AG10803 (cell line): ENCODE measurements at places on chromosomes 2 and 18.

DNA sequence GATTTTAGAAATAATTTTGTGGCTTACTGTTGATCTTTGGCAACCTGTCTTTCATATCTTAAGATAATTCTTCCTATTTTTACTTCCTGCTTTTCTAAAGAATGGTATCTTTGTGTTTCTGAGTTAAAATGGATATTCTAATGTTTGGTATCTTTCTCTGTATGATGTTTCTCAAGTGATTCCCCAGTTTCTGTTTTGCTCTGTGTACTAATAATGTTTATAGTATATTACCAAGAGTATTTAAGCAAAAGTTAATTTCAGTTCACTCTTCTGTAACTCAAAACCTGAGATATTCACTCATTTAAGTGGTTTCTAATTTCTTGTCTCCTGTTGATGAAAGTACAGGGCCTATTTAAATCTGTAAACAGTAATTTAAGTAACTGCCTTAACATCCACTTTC lies 58.3 kb downstream of the CCDC150 start:
- no peak for DNase-seq

- DNase-seq: no peak
Measured at GRCh38 chr2:17790536-17790935, 25.7 kb upstream of the MSGN1 start.

DNA sequence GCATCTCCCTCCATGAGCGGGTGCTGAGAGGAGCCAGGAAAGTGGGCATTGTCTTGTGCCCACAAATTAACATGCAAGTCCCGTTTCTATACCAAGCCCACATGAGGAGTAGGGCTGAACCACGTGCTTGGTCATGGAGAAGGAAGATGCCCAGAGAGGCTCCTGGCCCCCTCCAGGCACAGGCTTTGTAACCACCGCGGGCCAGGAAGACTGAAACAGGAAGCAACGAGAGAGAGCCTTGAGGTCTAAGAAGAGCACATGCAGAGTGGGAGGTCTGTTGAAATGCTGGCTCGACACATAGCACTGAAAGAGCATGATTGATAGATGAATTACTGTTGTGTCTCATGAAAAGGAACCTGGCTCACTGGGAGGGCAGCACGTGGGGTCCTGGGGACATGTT lies 36.3 kb downstream of the VWA3B start:
- no peak for DNase-seq

DNA sequence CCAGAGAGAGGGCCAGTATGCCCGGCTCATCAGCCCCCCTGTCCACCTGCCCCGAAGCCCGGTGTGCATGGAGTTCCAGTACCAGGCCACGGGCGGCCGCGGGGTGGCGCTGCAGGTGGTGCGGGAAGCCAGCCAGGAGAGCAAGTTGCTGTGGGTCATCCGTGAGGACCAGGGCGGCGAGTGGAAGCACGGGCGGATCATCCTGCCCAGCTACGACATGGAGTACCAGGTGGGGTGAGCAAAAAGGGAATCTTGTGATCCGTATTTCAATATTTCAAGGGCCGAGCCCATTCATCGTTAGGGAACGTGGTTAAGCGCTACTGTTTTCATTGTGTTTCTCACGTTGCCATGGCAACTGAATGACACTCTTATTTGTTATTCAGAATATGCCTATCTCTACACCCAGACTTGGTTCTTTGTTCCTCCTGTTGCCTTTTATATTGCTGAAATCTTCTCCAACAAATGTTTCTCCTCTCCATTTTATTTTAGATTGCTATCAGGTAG lies 81.5 kb downstream of the NRP2 start:
- DNase-seq: peak; percentile 95

DNA sequence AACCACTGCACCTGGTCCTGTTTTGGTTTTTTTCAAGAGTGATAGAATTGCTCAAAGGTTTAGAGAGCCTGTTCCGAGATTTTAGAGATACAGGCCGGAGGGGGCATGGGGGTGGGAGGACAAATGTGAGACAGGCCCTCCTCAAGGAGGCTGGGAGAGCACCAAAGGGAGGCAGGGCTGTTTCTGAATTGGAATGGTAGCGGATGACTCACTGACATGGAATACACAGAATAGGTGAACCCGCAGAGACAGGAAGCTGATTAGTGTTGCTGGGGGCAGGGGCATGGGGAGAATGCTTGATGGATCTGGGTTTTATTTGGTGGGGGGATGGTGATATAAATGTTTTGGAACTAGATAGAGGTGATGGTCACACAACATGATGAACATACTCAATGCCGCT lies 111.0 kb upstream of the MGAT5 start:
- DNase-seq: peak; percentile 26

DNA sequence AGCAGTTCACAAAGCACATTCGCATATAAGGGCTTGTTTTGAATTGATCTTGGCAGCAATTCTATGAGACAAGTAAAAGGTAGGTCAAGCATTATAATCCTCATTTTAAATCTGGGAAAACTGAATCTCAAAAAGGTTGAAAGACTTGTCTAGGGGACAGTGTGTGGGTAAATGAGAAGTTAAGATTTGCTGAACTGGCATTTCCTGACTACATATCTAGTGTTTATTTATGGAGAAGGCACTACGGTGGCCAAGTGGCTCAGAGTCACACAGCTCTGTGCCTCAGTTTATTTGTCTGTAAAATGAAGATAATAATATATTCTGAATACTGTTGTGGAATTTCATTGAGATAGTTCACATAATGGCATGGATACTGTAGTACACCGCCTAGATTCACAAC lies 16.3 kb upstream of the IL1RN start:
- DNase-seq: no peak

- no peak for DNase-seq
Measured at GRCh38 chr2:109325570-109325969, 196.6 kb downstream of the SH3RF3 start.

- peak; percentile 34 for DNase-seq
Measured at GRCh38 chr2:15561574-15562344, 625 bp upstream of the NBAS start.

DNA sequence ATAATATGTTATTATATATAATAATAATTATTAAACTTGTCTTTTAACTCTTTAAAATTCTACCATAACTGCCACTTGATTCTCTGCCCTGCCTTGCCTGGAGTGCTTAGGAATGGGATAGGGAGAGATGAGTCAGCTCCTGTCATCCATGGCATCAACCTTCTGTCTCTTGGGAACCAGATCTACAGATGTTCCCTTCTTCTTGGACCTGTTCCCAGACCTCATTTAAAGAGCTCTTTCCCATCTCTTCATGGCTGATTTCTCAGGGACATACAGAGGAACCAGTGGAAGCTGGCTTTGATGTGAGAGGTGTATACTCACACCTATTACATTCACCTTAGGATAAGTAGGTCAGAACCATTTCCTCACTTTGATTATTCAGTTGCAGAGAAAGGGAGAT lies 155.3 kb upstream of the MYO3B start:
- DNase-seq: peak; percentile 90

DNA sequence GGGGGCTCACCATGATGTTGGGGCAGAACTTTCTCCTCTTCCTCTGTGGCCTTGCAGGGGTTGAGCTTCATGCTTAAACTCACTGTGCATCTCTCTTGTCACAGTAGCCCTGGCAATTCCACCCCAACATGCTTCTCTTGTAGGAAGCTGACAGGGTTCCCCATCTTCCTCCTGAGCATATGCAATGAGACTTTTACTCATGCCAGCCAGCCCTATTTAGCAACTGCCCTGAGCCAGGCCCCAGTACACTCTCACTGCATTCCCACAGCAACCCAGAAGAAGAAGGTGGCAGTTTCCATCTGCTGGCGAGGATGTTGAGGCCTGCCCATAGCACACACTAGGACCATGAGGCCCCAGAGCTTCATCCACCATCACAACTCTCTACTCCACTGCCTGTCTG lies 72.2 kb upstream of the TEX51 start:
- DNase-seq: no peak

- DNase-seq: no peak
Measured at GRCh38 chr2:228543117-228543516, 361.6 kb upstream of the SPHKAP start.

DNA sequence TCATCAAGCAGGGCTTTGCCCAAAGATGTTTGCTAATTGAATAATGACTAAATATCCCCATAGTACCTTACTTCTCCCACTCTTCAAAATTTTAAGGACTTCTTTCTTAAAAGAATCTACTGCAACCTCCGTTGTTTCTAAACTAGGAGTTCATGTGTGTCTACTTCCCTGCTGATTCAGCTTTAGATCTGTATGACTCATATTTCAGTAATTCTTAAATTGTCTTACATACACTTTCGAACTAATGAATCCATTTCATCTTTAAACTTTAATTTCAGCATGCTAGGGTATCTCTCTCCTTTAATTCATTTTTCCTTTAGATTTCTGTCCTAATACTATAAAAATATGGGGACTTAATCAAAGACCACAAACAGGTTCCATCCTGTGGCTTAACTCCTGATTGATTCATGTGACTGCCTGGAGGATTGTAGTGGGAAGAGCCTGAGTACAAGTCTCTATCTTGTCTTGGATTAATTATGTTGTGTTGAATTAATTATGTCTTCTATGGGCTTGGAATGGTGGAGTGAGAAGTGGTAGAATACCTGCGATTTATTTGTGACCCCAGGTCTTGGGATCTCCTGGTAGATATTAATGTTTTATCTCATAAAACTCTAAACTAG lies 24.9 kb upstream of the COL5A2 start:
- peak; percentile 63 for DNase-seq

- DNase-seq: no peak
Measured at GRCh38 chr18:4318311-4318710, 136.8 kb downstream of the DLGAP1 start.

DNA sequence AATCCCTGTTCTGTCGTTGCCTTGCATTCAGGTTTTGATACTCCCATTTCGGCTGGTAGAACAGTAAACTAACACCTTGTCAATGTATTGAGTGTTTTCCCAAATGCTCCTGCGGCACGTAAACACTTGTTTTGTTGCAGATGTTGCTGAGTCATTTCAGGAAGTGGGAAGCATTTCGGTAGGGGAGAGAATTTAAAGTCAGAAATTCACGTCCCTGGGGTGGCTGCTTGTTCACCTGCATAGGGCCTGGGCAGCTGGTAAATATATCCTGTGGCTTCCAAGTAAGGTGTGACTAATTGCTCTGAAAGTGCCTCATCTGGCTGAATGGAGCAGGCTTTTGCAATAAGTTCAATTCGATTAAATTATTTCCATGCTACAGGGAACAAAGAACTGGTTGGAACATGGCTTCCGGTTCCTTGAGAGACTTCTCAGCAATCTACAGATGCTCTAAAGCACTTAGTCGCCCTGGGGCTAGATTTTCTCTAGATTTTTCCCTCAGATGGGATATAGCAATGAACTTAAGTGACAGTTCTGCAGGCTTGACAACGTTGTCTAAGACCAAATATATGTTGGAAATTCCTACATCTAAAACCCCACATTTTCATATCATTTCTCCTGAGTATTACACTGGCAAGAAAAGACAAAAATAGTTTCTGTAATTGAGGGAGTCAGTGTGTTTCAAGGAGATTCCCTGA lies 5.2 kb downstream of the GALR1 start:
- no peak for DNase-seq

GRCh38 chr2:62030902-62031301 lies 125.4 kb downstream of the COMMD1 start:
- no peak for DNase-seq

GRCh38 chr2:226118471-226119429 lies 680.9 kb downstream of the IRS1 start:
- DNase-seq: peak; percentile 95

GRCh38 chr2:30514134-30514847 lies 67.2 kb downstream of the LCLAT1 start:
- DNase-seq: peak; percentile 56

- peak; percentile 73 for DNase-seq
Measured at GRCh38 chr2:237309416-237309815, 104.5 kb downstream of the COL6A3 start.

DNA sequence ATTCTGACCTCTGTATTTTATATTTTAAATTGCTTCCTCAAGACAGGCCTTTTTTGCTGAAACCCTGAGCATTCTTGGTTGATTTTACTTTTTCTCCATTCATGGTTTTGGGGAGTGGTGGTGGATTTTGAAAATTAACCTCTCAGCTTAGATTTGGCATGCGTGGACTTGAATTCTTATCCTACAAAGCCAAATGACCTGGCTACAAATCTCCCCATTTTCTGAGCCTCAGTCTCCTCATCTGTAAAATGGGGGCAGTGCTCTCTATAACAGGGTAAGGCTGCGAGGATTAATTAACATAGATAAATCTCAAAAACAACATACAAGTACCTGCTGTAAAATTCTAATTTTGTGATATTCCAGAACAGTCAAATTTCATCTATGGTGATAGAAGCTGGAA lies 103.4 kb upstream of the CDCA7 start:
- DNase-seq: no peak

DNA sequence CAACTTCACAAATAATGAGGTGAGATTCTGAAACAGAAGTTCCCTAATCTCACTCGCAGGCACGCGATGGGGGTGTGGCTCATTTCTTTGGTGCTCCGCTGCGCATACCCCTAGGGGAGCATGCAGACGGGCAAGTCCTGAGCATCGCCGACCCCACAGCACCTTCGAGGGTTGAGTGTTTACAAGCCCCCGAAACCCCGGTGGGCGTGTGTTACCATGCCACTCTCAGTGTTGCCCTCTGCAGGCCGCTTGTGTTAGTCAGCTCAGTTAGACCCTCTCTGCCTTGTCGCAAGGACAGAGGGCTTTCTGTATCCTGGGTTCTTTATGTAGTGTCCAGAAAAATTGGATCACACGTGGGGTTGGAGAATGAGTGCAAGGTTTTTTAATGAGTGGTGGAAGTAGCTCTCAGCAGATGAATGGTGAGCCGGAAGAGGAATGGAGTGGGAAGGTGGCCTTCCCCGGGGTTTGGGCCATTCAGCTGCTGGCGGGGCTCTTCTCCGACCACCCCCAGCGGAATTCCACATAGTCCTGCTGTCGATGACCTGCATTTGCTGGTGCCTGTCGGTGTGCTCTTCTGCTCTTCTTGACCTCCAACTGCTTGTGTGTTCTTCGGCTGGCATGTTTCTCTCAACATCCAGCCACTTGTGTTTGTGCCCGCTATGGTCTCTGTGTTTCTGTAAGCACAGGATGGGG lies 191.3 kb downstream of the RPRM start:
- no peak for DNase-seq

- DNase-seq: peak; percentile 49
Measured at GRCh38 chr2:164839914-164840457, 1.6 kb downstream of the COBLL1 start.

DNA sequence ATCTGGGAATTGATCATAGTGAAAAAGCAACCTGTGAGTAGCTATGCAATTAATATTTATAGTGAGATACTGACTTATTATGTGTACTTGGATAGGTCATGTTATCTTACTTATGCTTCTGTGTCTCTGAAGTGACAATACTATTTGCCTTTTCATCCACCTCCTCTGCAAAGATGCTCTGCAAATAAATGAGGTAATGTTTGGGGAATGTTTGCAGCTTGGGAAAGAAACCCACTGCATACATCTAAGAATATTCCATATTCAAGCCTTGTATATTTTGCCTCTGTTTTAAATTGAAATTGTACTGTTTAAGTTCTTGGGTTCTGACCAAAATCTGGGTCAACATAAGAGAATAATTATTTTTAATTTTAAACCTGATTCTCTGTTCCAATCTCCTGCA lies 217.4 kb upstream of the DTNA start:
- no peak for DNase-seq
